ENCODE measurements at places on chromosomes 11 and 22.

- peak; percentile 17 for DNase-seq
Observed at GRCh38 chr11:86990515-86990914, 35.3 kb upstream of the FZD4 start.

DNA sequence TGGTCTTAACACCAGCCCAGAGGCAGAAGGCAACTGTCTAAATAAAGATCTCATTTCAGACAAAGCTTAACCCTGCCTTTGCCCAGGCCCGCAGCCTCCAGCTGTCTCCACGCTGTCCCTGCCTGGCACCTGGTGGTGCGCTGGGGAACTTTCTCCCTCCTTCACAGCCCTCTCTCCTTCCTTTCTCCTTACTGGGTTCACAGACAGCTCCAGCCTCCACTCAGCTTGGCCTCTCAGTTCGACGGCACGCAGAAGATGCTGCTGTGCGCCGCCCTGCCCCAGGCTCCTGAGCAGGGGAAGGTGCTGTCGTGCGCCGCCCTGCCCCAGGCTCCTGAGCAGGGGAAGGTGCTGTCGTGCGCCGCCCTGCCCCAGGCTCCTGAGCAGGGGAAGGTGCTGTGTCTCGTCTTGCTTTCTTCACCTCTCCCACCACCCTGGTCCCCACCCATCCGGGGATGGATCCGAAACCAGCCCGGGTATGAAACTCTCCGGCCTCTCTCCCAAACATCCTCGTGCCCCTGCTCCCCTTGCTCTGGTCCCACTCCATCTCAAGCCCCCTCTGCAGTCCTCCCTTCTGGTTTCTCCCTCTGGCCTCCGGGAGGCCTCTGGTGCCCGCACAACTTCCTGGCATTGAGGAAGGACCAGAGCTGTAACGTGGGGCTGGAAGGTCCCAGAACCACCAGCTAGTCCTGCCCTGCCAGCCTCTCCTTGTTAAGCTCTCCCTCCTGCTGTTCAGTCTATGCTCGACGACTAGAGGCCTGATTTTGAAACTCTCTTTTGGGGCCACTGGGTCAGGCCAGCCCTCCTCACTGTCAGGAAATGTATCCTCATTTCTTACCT is 22.9 kb upstream of the JAM3 start:
- no peak for DNase-seq

DNA sequence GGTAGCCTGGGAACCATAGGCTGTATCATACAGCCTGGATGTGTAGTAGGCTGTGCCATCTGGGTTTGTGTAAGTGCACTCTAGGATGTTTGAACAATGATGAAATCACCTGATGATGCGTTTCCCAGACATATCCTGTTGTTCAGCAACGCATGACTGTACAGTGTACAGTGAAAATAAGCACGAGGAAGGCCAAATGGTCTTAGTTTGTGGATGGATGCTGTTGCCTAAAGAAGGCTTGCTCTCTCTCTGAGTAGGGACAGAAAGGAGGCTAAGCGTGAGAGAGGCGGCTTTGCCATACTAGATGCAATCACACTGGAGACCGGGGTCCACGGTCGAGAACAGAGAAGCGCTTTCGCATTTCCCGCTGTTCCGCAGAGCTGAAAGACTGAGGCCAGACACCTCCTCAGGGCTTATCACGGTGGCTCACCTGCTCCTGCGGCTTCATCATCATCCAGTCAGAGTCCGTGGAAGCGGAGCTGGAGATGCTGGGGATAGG is 27.6 kb upstream of the APLP2 start:
- DNase-seq: peak; percentile 59

- DNase-seq: no peak
Observed at GRCh38 chr11:133726542-133726941, 118.8 kb downstream of the SPATA19 start.

DNA sequence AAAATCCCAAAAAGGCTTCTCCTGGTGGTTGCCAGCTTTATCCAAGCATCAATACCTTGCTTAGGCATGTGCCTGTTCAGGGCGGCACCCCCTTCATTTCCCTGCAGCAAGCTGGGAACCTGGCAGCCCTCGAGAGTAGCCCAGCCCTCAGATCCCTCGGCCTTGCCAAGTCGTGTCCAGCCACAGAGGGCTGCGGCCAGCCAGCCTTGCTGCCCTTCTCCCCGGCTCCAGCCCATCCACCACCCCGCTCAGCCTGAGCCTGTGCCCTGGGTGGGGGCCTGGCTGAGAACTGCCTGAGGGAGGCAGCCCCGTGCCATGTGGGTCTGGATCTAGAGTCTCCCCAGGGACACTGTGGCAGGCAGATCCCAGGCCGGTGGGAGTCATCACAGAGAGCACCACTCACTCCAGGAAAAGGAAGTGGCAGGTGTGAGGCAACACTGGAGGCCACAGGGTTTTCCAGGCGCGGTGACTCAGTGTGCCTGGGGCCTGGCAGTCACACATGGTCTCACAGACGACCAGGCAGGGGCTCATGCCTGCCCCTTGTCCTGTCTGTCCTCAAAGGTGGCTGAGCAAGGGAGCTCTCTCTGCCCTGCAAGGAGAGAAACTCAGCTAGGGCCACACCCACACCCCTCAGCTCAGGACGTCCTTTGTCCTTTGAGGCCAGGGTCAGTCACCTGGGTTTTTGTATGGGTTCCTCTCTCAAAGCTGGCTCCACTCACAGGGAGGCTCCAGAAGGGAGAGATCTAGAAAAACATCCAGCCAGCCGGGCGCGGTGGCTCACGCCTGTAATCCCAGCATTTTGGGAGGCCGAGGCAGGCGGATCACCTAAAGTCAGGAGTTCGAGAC is 12.2 kb upstream of the CDC42BPG start:
- peak; percentile 89 for DNase-seq

- no peak for DNase-seq
Observed at GRCh38 chr22:48709976-48710375, 1117.7 kb downstream of the BRD1 start.

DNA sequence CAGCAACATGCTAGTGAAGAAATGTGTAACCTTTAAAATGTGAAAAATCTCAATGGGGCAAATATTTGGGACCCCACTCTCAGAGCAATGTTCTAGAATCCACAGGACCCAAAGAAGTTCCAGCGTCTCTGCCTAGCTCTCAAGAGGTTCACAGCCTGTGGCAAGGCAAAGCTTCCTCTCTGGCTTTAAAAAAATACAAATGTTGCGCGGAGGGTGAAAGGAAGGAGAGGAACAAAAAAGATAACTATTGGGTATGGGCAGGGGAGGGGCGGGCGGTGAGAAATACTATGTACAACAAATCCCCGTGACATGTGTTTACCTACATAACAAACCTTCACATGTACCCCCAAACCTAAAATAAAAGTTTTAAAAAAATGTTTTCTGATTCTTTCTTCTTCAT is 53.6 kb downstream of the PITPNB start:
- no peak for DNase-seq

DNA sequence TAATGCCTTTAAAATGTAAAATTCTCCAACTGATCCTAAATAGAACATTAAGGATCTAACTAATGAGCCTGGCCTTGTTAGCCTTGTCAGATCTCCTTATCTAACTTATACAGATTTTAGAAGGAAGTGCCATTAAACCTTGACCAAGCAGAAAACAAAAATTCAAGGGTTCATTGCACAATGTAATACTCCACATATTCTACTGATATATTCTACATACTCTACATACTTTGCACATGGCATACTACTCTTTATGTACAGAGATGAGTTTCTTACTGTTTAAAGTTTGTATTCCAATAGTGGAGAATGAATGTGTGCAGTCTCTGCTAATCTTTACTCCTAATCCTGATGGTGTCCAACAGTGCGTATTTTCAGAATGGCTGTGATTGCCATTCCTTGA is 297.2 kb downstream of the LUZP2 start:
- no peak for DNase-seq

DNA sequence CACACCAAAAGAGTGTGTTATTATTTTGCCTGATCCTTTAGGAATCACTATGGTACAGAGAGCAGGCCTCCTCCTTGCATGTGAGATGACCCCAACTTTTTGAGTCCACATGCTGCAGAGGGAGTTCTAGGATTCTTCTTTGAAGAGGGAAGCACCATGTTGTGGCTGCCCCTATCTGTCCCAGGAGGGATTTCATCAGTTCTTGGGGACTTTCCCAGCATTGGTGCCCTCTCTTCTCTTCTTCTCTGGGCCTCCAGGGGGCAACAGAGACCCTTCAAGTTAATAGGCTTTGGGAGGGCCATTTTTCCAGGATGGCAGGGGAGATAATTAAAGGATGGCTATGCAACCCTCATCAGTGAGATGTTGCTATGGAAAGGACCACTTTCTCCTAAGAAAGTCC is 3.6 kb downstream of the MMP1 start:
- no peak for DNase-seq

GRCh38 chr22:27107824-27108223 is 450.4 kb downstream of the MIAT start:
- DNase-seq: peak; percentile 44

DNA sequence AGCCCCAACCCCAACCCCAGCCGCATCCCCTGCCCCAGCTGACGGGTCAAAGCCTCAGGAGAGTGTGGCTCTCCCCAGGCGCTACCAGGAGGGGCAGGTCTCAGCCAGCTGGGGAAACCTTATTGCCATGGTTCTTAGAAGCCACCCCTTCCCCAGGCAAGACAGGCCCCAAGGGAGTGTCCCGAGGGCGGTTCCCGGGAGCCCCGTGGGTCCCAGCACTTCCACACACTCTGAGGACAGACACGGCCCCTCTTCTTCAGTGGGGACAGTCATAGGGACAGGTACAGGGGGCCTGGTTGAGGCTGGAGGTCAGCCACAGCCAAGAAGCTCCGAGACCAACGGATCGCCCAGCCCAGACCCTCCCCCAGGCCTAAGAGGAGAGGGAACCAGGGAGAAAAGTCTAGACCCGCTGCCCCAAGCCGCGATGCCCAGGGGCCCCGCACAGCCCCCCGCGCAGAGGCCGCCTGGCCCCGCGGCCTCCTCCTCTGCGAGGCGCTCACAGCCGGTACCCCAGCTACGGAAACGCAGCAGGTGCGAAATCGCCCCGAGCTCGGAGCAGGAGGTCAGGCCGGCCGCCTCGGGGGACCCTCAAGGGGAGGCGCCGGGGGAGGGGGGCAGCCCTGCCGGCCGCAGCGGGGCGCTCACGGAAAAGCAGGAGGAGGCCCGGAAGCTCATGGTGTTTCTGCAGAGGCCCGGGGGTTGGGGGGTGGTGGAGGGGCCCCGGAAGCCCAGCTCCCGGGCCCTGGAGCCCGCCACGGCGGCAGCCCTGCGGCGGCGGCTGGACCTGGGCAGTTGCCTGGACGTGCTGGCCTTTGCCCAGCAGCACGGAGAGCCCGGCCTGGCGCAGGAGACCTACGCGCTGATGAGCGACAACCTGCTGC is 2.6 kb downstream of the KLHDC7B start:
- DNase-seq: no peak

DNA sequence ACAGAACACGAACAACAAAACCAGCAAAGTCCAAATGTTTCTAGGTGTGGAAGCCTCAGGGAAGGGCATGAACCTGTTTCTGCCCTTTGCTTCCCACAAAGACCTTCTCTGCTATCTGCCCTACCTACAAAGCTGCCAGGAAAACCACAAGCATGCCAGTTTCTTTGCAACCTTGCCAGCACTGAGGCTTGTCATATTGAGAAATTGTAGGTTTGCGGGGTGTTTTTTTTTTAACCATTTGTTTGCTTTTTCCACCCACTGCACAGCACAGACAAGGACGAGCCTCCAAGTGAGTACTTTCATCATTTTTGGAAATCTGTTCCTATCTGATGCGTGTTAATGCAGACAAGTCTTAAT is 12.8 kb downstream of the PARVG start:
- DNase-seq: no peak

DNA sequence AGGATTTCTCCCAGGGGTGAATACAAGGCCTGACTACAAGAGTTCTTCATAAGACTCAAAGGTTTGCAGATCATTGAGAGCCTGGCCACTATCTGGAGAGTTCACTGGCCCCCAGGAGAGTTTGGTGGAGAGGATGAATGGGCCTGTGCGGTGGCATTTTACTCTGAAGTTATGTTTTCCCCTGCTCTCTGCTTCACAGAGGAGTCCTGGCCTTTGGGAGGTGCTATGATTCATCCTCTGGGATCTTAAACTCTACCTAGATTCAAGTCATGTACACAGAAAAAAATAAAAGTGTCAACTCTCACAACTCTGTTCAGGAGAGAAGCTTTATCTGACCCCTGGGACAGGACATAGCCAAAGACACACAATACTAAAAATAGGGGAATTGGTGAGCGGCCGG is 159.1 kb upstream of the CARD18 start:
- DNase-seq: peak; percentile 0

DNA sequence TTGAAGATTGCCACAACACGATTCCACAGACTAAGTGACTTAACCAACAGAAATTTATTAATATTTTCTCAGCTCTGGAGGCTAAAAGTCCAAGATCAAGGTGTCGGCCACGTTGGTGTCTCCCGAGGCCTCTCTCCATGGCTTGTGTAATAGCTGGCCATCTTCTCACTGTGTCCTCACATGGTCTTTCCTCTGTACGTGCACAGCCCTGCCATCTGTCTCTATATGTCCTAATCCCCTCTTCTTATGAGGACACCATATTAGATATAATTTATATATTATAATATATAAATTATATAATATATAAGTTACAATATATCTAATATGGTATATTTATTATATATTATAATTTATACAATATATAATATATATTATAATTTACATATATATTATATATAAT is 25.1 kb upstream of the SCGB1A1 start:
- DNase-seq: no peak

GRCh38 chr11:33214767-33215166 is 42.4 kb upstream of the HIPK3 start:
- no peak for DNase-seq

- no peak for DNase-seq
Observed at GRCh38 chr11:84588131-84588829, 1038.9 kb downstream of the DLG2 start.

GRCh38 chr22:19052941-19053541 is 69.2 kb downstream of the DGCR2 start:
- DNase-seq: no peak

DNA sequence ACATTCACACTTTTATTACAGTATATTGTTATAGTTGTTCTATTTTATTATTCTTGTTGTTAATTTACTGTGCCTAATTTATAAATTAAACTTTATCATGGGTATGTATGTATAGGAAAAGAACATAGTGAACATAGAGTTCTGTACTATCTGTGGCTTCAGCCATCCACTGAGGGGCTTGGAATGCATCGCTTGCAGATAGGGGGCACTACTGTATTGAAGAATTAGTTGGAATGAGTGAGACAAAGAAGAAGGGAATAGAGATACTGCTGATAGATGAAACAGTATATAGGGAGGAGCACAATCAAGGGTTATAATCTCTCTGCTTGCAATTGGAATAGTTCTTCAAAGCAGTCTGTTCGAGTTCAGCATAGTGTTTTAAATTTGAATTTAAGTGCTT is 432.2 kb downstream of the RAB38 start:
- DNase-seq: no peak

DNA sequence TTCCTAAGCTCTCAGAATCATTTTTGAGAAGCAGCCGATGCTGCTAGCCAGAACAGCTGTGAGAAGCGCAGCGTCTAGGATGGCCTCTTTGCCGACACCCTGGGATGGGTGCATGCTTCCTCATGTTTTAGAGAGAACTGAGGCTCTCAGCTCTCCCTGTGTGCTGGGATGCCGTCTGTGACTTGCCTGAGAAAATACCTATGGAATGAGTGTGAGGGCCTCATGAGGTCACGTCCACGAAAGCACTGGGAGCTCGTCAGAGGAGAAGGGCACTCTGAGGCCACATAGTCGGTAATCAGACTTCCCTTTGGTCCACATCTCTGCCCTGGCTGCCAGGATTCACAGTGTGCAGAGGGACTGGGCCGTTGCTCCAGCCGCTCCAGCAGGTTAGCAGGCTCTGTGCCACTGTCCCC is 54.7 kb downstream of the MICAL3 start:
- DNase-seq: peak; percentile 49

GRCh38 chr22:38327805-38328204 is 10.6 kb upstream of the CSNK1E start:
- peak; percentile 75 for DNase-seq

- peak; percentile 86 for DNase-seq
Observed at GRCh38 chr22:37999640-38000272, 15.4 kb upstream of the SOX10 start.

All from H54 (cell line).